NCI-H2081 (cell line): ENCODE measurements at places on chromosomes 11 and 22.

DNA sequence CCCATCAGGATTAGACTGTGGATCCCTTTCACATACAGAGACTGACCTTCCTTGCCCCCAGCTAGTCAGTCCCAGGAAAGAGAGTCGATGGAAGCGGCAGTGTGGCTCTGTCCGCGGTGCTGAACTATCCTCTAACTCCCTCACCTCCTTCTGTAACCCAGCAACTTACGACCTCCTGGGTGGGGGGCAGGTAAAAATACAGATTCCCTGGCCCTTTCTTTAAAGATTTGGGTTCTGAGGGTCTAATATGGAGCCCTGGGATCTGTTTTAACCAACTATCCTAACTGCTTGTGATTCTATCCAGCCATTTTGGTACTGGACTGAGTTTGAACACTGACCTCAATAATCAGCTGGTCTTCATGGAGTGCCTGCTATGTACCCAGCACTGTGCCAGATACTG lies 23.2 kb downstream of the MFNG start:
- DNase-seq, result no peak

GRCh38 chr11:117230999-117231841 lies 653 bp downstream of the PCSK7 start:
- DNase-seq, result peak; percentile 32

GRCh38 chr11:100574894-100575769 lies 112.0 kb upstream of the ARHGAP42 start:
- DNase-seq, result peak; percentile 64

GRCh38 chr22:30326255-30326705 lies 461 bp downstream of the TBC1D10A start:
- DNase-seq, result no peak

GRCh38 chr11:126172596-126173038 lies 38.8 kb downstream of the RPUSD4 start:
- no peak for DNase-seq

DNA sequence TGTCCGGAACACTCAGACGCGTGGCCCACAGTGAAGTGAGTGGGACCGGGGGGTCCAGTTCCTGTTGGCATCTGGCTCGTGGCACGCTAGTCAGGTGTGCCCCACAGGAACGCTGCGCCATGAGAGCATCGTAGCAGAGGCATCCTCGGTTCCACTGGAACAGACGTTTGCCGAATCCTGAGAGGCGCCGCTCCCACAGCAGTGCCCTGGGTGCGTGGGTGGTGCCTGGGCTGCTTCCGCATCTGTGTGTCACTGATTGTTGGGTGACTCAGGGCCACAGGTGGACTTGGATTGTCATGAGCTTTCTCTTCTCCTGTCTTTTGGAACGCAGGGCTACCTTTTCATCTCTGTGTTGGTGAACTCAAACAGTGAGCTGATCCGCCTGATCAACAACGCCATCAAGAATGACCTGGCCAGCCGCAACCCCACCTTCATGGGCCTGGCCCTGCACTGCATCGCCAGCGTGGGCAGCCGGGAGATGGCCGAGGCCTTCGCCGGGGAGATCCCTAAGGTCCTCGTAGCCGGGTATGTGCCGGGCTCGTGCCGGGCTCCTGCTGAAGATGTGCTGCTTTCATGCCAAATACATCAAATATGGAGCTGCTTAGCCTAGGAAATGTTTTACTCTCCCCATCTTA lies 46.2 kb downstream of the AP2A2 start:
- DNase-seq, result no peak

DNA sequence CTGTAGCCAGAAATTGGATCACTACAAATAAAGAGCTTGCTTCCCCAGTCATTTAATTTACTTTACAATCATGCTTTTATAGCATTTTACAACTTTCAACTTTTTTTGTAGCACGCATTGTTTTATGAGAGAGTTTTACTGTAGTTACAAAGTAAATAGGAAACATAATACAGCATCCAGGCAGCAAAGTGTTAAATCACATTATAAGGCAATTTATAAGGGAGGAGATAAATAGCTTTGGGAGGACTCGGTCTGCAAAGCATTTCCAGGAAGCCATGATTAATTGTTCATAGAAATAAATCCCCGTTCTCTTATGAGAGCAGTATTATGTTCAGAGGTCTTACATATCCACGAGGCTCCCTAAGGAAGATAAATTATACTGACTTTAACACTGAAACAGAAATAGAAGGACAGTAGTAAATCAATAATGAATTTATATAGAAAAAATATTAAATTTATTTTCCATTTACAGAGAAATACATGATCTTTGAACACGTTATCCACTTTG lies 792.6 kb upstream of the RAG2 start:
- DNase-seq, result no peak

DNA sequence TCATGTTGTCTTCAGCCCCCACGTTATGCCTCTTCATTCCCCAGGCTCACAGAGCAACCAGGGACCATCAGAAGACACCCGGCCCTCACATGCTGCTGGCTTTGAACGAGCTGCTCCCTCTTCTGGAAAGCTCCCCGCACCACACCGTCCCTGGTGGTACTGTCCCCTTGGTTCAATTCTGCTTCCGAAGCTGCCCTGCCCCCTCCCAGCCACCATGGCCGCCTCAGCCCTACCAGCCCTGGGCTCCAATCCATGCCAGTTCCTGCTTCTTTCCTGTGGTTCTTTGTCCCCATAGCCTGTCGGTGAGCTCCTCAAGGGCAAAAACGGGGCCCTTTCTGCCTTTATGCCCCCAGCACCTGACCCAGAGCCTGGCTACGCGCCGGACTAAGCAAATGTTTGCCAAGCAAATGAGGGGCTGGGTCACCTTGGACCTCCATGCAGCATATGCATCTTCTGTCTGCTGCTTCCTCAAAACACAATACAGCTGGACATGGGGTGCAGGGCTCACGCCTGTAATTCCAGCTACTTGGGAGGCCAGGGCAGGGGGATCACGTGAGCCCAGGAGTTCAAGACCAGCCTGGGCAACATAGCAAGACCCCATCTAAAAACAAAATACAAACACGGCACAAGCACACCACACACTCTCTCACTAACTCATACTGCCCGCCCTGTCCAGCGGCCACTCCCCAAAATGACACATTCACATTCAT lies 21.3 kb downstream of the TNKS1BP1 start:
- DNase-seq, result no peak

DNA sequence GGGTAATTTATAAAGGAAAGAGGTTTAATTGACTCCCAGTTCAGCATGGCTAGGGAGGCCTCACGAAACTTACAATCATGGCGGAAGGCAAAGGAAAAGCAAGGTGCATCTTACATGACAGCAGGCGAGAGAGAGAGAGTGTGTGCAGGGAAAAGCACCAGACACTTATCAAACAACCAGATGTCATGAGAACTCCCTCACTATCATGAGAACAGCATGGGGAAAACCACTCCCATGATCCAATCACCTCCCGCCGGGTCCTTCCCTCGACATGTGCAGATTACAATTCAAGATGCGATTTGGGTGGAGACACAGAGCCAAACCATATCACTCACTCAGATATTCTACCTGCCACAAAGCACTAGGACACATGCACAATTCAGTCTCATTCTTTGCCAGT lies 48.1 kb upstream of the HMGXB4 start:
- DNase-seq, result no peak
